Vagina (tissue), 2 donors: ENCODE measurements at places on chromosomes 16 and 17. TPM values are rescaled to one million over a fixed set of nuclear protein-coding genes. Genes with fewer than 3 reads are reported as not detected.

Gene ASIC2
- not detected for total RNA-seq

Gene DHRS7C
- total RNA-seq: not detected

Gene SREBF1
- 84.0 TPM for total RNA-seq

Gene HEATR9
- total RNA-seq: not detected

Gene HSD17B1
- total RNA-seq: 2.0 TPM

Gene ABCA6
- total RNA-seq: 73.2 TPM

Gene PRSS27
- 61.6 TPM for total RNA-seq

Gene CUEDC1
- total RNA-seq: 28.7 TPM

Gene NGFR
- 41.7 TPM for total RNA-seq

Gene OR3A3
- not detected for total RNA-seq

Gene TMEM256
- 118 TPM for total RNA-seq

Gene KRT13
- total RNA-seq: 10,968 TPM

Gene ADAM11
- 3.7 TPM for total RNA-seq

Gene SPN
- total RNA-seq: 7.4 TPM

Gene ESRP2
- total RNA-seq: 71.0 TPM

Gene INCA1
- 1.7 TPM for total RNA-seq

Gene KRT14
- 1,546 TPM for total RNA-seq

Gene NACA2
- total RNA-seq: not detected

Gene MTHFSD
- 20.4 TPM for total RNA-seq

Gene TMEM114
- total RNA-seq: not detected

Gene KRTAP1-1
- total RNA-seq: not detected

Gene TMIGD1
- not detected for total RNA-seq

Gene HCRT
- total RNA-seq: not detected

Gene ZP2
- not detected for total RNA-seq

Gene GRAP
- 5.2 TPM for total RNA-seq

Gene FBXO39
- not detected for total RNA-seq

Gene CCR7
- not detected for total RNA-seq

Gene CD300H
- not detected for total RNA-seq

Gene TNFRSF13B
- total RNA-seq: not detected

Gene TMEM238L
- total RNA-seq: 1.2 TPM

Gene WNK4
- total RNA-seq: 1.2 TPM

Gene TSR3
- 60.6 TPM for total RNA-seq

Gene GP1BA
- not detected for total RNA-seq

Gene PPP1R27
- total RNA-seq: not detected

Gene SEPTIN1
- total RNA-seq: 3.7 TPM

Gene PRKCB
- total RNA-seq: 9.1 TPM

Gene OSGIN1
- total RNA-seq: 6.4 TPM

Gene MAPT
- 6.1 TPM for total RNA-seq

Gene C17orf78
- not detected for total RNA-seq

Gene RHBDL1
- total RNA-seq: 1.7 TPM

Gene SCNN1B
- 76.9 TPM for total RNA-seq

Gene CIBAR2
- not detected for total RNA-seq

Gene OVCA2
- 24.3 TPM for total RNA-seq

Gene HP
- 4.7 TPM for total RNA-seq

Gene GDPD1
- 2.2 TPM for total RNA-seq

Gene KCNJ16
- not detected for total RNA-seq

Gene SEPTIN12
- total RNA-seq: not detected

Gene TMEM204
- 33.1 TPM for total RNA-seq

Gene CRYM
- total RNA-seq: 3.9 TPM

Gene TMEM92
- total RNA-seq: 0.74 TPM

Gene MYL4
- total RNA-seq: not detected
